ENCODE measurements at places on chromosomes 1 and 21.

DNA sequence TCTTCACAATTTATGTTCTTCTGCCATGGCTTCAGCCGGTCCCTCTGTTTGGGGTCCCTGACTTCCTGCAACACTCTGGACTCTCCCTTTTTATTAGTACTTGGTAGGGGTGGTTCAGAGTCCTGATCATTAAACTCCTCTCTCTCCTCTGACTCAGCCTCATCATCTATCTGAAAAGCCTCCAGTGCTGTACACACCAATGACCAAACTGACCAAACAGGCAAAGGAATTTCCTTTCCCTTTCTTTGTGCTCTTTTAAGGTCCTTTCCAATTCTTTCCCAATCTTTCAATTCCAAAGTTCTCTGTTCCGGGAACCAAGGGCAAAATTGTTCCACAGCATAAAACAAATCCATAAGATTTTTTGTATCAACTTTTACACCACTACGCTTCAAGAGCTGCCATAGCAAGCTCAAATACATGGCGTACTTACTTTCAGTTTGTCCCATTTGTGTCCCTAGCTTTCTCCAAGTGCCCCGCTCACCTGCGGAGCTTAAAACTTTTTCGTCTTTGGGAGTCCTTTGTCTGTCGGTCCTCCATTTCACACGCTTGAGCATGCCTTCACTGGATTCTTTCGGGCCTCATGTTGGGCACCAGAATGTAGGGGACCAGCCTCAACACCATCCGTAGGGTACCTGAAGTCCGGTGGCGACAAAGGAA lies 9.6 kb downstream of the DAP3 start:
- no peak for DNase-seq

- DNase-seq = no peak
These were observed 57.6 kb downstream of the LDLRAD2 start for GRCh38 chr1:21869620-21870121.

GRCh38 chr1:214296860-214297745 lies 16.1 kb downstream of the SMYD2 start:
- DNase-seq = no peak

GRCh38 chr1:58982259-58982998 lies 198.6 kb upstream of the JUN start:
- DNase-seq = peak; percentile 11

DNA sequence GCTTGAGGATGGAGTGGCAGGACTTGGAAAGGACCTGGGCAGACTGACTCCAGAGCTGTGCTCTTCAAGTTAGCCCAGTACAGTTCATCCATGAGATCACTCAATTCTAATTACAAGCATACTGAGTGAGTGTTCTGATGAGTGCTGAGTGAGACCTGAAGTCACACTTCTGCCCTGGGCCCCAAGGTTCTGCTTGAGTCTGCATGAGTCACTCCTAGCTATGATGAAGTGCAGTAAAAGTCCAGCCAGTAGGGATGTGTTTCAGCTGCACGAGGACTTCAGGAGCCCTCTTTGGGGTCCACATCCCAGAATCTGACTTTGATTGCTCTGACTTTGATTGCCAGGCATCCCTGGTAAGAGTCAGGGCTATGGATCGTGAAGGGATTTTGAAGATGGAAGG lies 35.8 kb downstream of the PLEKHA6 start:
- DNase-seq = no peak

- DNase-seq = no peak
These were observed 64.4 kb downstream of the GALNT2 start for GRCh38 chr1:230131457-230131856.

DNA sequence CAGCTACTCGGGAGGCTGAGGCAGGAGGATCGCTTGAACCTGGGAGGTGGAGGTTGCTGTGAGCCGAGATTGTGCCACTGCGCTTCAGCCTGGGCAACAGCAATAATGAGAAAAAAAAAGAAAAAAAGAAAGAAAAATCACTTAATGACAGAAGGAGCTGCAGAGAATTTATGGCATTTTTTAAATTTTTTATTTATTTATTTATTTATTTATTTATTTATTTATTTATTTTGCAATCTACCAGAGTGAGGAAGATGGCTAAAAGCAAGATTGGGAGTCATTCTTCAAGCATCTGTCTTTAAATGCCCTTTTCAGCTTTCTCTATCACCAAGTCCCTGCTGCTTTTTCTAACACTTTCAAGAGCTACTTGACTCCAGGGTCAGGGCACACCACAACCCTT lies 91.7 kb downstream of the WDR4 start:
- DNase-seq = no peak

GRCh38 chr1:2555634-2556276 lies 416 bp upstream of the TNFRSF14 start:
- DNase-seq = no peak

- DNase-seq = no peak
These were observed 15.4 kb upstream of the XPR1 start for GRCh38 chr1:180616439-180616838.

DNA sequence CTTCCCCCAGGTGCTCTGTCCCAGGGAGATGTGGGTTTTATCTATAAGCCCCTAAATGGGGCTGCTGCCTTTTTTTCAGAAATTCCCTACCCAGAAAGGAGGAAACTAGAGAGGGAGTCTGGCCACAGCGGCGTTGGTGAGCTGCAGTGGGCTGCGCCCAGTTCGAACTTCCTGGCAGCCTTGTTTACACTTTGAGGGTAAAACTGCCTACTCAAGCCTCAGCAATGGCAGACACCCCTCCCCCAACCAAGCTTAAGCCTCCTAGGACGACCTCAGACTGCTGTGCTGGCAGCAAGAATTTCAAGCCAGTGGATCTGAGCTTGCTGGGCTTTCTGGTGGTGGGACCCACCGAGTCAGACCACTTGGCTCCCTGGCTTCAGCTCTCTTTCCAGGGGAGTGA lies 46.2 kb upstream of the PAPPA2 start:
- no peak for DNase-seq

GRCh38 chr1:171715813-171716251 lies 26.0 kb downstream of the VAMP4 start:
- DNase-seq = no peak

DNA sequence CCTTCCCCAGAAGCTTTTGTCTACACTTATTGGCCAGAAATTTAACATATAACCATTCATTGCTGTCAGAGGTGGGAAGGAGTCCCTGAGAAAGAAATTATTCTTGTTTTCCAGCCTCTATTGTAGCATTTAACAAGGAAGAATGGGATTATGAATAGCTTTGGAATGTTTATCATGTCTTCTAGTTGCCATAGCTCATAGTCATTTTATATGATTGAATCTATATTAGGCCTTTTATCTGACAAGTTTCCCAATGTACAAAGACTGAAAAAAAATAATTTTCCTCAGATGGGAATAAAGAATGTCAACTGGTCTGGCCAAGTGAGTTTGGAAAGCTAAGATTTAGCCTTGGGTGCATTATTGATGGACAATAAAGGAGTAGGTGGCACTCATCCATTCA lies 28.3 kb downstream of the PTPRC start:
- DNase-seq = no peak

- no peak for DNase-seq
These were observed 138.6 kb upstream of the EDN2 start for GRCh38 chr1:41622859-41623732.

- no peak for DNase-seq
These were observed 4.8 kb downstream of the C1orf115 start for GRCh38 chr1:220694866-220695382.

GRCh38 chr1:196873385-196873784 lies 14.5 kb upstream of the CFHR4 start:
- peak; percentile 0 for DNase-seq

GRCh38 chr1:89755591-89755990 lies 65.2 kb upstream of the LRRC8D start:
- DNase-seq = no peak

DNA sequence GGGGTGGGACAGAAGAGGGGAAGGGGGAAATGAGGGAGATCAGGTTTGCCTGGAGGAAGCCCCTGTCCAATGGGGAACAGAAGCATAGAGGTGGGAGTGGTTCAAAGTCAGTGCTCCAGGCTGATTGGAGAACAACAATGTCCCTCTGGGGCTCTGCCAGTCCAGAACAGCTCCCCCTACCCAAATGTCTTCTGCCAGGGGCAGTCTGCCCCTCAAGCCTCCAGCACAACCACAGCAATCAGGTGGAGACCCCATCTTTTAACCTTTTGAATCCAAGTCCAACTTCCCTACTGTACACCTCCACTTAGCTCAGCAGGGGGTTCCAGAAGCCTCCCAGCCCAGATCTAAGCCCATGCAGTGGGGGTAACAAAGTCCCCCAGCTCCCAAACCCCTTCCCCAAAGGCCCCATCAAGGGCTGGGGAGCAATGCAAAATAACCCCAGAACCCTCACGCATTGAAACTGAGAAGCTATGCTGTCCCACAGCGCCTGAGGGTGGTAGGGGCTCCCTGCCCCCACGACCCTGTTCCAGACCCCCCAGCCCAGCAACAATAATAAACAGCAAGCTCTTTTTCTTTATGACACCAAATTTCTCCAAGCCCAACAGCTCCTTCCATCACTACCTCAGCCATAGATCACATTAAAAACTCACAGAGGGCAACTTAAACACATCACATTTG lies 3.3 kb downstream of the AHDC1 start:
- DNase-seq = no peak

DNA sequence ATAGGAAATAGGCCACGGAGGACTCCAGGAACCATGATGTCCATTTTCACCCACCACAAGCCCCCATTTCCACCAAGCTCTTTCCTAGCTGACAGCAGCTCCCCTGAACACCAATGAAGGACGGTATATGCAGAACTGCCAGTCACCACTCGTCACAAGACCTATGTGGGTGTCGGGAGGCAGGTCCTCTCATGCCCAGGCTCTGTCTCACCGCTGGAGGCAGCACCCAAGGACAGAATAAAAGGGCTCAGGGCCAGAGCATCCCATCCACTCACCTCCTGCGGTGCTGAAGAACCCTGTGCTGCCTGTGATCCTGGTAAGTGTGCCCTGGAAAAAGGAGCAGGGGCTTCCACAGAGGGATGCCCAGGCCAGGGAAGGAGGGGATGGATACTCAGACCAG lies at the start of gene LCE1F:
LCE1F (plus strand) TSS at position 266 of the 400 bp plus-strand sequence. CDS start 1,232 bp downstream, outside the sequence.
- DNase-seq = no peak

GRCh38 chr1:246319083-246319714 lies 187.9 kb downstream of the SMYD3 start:
- DNase-seq = no peak

Measured in SHP77 treated with DMSO at 0.1 percent for 48 hours (cell line).